Activated T-cell treated with anti-CD3 and anti-CD28 coated beads, Interleukin-2, amount 50 U/mL, for 72 hours (primary cell): ENCODE measurements at places on chromosomes 5 and 9.

- DNase-seq, result no peak
- H3K27ac ChIP-seq, result no peak overlapping the region
- no peaks in the 10 kb centered on the region for H3K36me3 ChIP-seq
- no peak overlapping the region for H3K4me3 ChIP-seq
- no peaks in the 10 kb centered on the region for H3K4me1 ChIP-seq
- no peaks in the 10 kb centered on the region for H3K27me3 ChIP-seq
These were observed 145.3 kb upstream of the RAPGEF1 start for GRCh38 chr9:131885144-131885609.

- no peaks in the 10 kb centered on the region for H3K27me3 ChIP-seq
- peak overlapping the region; percentile 79 for H3K4me3 ChIP-seq
- DNase-seq, result no peak
- peak overlapping the region; percentile 66 for H3K27ac ChIP-seq
- H3K36me3 ChIP-seq, result no peaks in the 10 kb centered on the region
These were observed 9.1 kb upstream of the MGAT1 start for GRCh38 chr5:180811623-180812124.

DNA sequence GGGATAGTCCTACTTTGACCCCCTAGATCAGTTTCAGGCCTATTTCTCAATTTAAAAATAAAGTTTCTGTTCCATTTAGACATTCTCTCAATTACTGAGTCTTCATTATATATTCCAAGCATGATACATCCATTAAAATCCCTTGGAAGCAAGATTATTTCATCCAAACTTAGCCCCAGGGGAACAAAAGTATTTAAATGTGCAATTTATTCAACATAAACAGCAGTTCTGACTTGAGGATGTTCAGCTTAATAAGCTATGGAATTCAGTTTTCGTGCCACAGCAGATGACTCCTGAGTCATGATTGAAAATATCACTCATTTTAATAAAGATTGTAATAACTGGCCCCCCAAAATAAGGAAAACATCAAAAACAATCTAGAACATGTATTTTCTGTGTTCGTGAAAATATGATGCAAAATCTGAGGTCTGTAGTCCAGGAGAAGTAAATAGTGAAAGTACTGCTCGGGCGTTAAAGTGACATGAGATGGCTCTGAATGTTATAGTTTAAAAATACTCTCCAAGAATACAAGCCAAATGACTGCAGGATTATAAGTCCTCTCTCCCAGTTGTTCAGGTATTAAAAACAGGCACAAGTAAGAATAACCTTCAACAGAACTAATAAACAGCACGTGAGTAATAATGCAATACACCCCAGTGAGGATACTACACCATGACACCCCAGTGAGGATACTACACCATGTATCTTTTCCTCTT lies 67.1 kb downstream of the RETREG1 start:
- DNase-seq, result no peak
- H3K4me3 ChIP-seq, result no peak overlapping the region
- H3K4me1 ChIP-seq, result peaks cover 30% of the 10 kb centered on the region
- no peaks in the 10 kb centered on the region for H3K36me3 ChIP-seq
- H3K27ac ChIP-seq, result no peak overlapping the region

- H3K36me3 ChIP-seq, result peaks cover 2% of the 10 kb centered on the region
- H3K27me3 ChIP-seq, result no peaks in the 10 kb centered on the region
- no peak for DNase-seq
- peaks cover under 1% of the 10 kb centered on the region for H3K4me1 ChIP-seq
These were observed 127.1 kb downstream of the DAB2IP start for GRCh38 chr9:121778252-121779225.

GRCh38 chr5:168800701-168801100 lies 221.5 kb upstream of the PANK3 start:
- H3K27ac ChIP-seq, result no peak overlapping the region
- no peak overlapping the region for H3K4me3 ChIP-seq
- DNase-seq, result no peak
- peaks cover 2% of the 10 kb centered on the region for H3K36me3 ChIP-seq
- peaks cover 65% of the 10 kb centered on the region for H3K4me1 ChIP-seq

GRCh38 chr9:106286249-106286648 lies 576.7 kb upstream of the ZNF462 start:
- no peaks in the 10 kb centered on the region for H3K4me1 ChIP-seq
- no peak overlapping the region for H3K4me3 ChIP-seq
- no peak for DNase-seq
- H3K27ac ChIP-seq, result no peak overlapping the region
- no peaks in the 10 kb centered on the region for H3K27me3 ChIP-seq

DNA sequence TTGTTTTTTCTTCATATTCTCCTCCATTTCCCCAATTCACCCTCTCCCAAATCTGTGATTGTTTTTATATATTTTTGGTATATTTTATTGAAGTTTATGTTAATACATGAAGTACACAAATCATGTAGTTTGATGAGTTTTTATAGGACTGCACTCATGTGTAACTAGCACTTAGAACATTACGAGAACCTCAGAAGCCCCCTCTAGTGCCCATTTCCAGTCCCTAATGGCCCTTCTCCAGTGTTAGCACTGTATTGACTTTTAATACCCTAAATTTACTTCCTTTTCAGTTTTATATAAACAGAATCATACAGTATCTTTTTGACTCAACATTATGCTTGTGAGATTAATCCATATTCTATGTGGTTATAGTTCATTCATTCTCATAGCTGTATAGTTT lies 18.5 kb upstream of the FKTN start:
- H3K27ac ChIP-seq, result no peak overlapping the region
- peaks cover 1% of the 10 kb centered on the region for H3K36me3 ChIP-seq
- peaks cover 7% of the 10 kb centered on the region for H3K27me3 ChIP-seq
- H3K4me3 ChIP-seq, result no peak overlapping the region
- H3K4me1 ChIP-seq, result peaks cover 31% of the 10 kb centered on the region

GRCh38 chr5:106656821-106657220 lies 1013.9 kb downstream of the EFNA5 start:
- no peak overlapping the region for H3K4me3 ChIP-seq
- no peak for DNase-seq
- H3K27me3 ChIP-seq, result no peaks in the 10 kb centered on the region
- no peaks in the 10 kb centered on the region for H3K4me1 ChIP-seq
- H3K27ac ChIP-seq, result no peak overlapping the region

- DNase-seq, result no peak
- H3K4me1 ChIP-seq, result peaks cover 59% of the 10 kb centered on the region
- no peaks in the 10 kb centered on the region for H3K27me3 ChIP-seq
- peak overlapping the region; percentile 69 for H3K4me3 ChIP-seq
These were observed 22.2 kb upstream of the ZBTB34 start for GRCh38 chr9:126838055-126838811.

DNA sequence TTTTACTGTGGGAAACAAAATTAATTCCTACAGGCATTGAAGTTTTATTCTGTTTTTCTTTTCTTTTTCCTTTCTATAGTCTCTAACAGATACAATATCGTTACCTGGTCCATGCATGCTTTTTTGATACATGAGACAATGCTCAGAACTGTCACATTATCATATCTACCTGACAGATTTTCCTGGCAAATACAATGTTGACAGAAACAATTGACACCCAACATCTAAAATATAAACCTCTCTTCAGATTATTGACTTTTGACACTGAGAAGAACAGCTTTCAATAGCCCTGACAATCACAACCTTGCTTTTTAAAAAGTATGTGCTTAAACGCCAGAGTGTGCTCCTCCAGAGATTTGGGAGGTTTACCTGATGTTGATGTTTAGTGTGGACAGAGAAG lies 2334.6 kb upstream of the WWC1 start:
- H3K27ac ChIP-seq, result no peak overlapping the region
- H3K4me1 ChIP-seq, result no peaks in the 10 kb centered on the region
- no peak overlapping the region for H3K4me3 ChIP-seq
- H3K36me3 ChIP-seq, result no peaks in the 10 kb centered on the region

- peaks cover 13% of the 10 kb centered on the region for H3K4me1 ChIP-seq
- H3K4me3 ChIP-seq, result no peak overlapping the region
- H3K27ac ChIP-seq, result no peak overlapping the region
- no peak for DNase-seq
- H3K27me3 ChIP-seq, result no peaks in the 10 kb centered on the region
- no peaks in the 10 kb centered on the region for H3K36me3 ChIP-seq
These were observed 55.9 kb upstream of the ANKRD55 start for GRCh38 chr5:56288873-56289601.

DNA sequence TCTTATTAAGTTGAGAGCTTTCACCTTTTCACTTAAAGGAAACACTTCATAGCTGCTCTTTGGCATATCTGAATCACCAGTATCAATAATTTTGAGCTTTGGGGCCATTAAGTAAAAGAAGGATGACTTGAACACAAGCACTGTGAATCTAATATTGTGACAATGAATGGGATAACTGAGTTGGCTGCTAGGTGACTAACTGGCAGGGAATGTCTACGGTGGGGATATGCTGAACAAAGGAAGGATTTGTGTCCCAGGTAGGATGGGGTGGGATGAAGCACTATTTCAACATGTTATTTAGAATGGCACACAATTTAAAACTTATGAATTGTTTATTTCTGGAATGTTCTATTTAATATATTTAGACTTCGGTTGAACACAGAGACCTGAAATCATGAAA lies 123.6 kb downstream of the TEX10 start:
- H3K4me1 ChIP-seq, result no peaks in the 10 kb centered on the region
- H3K4me3 ChIP-seq, result no peak overlapping the region
- H3K27ac ChIP-seq, result no peak overlapping the region
- DNase-seq, result no peak
- H3K36me3 ChIP-seq, result peaks cover 19% of the 10 kb centered on the region

GRCh38 chr9:27361492-27361891 lies 64.5 kb upstream of the EQTN start:
- H3K36me3 ChIP-seq, result no peaks in the 10 kb centered on the region
- H3K27me3 ChIP-seq, result no peaks in the 10 kb centered on the region
- H3K4me3 ChIP-seq, result no peak overlapping the region
- peaks cover 22% of the 10 kb centered on the region for H3K4me1 ChIP-seq
- DNase-seq, result no peak

DNA sequence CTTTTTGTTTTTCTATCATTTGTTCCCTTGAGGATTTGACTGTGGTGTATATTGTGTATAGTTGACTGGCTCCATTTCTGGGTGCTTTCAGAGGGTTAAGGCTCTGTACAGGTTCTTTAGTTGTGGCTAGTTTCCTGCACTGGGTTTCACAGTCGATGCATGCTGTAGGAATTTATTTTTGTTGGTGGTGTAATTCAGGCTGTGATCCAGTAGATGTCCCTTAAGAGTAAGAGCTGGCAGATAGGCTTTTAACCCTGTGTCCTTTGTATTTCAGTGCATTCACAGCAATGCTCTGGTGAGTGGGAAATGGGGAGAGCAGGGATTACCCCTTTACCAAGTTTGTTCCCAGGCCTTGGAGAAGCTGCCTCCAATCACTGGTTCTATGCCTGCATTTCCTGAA lies 112.9 kb downstream of the SPATA31D1 start:
- no peaks in the 10 kb centered on the region for H3K4me1 ChIP-seq
- H3K36me3 ChIP-seq, result no peaks in the 10 kb centered on the region
- H3K4me3 ChIP-seq, result no peak overlapping the region

DNA sequence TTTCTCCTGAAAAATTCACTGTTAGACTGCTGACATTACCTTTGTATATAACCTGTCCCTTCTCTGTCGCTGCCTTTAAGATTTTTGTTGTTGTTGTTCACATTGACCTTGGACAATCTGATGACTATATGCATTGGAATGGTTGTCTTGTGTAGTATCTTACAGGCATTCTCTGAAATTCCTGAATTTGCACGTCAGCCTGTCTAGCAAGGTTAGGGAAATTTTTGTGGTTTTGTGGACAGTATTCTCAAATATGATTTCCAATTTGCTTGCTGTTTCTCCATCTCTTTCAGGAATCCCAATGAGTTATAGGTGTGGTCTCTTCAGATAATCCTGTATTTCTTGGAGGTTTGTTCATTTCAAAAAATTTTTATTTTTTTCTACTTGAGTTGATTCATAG lies 140.8 kb downstream of the PRR16 start:
- H3K27ac ChIP-seq, result no peak overlapping the region
- H3K4me3 ChIP-seq, result no peak overlapping the region
- H3K36me3 ChIP-seq, result no peaks in the 10 kb centered on the region
- no peak for DNase-seq
- no peaks in the 10 kb centered on the region for H3K27me3 ChIP-seq

DNA sequence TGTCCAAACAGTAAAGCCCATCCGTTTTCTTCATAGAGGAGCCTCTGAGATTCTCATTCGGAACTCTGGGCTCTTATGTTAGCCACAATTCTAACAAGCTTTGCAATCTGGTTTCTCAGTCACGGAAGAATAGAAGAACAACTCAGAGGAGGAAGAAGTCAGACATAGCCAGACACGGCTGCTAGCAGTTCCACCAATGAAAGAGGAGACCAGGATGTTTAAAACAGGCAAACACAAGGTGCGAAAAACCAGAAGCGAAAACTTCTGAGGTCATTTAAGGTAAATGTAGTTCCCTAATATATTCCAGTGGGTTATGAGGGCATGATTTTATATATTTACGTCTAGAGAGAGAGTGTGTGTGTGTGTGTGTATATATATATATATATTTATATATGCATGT lies 34.1 kb upstream of the GDNF start:
- H3K36me3 ChIP-seq, result no peaks in the 10 kb centered on the region
- H3K27ac ChIP-seq, result no peak overlapping the region
- no peak for DNase-seq
- H3K4me1 ChIP-seq, result no peaks in the 10 kb centered on the region
- H3K27me3 ChIP-seq, result no peaks in the 10 kb centered on the region
- no peak overlapping the region for H3K4me3 ChIP-seq

DNA sequence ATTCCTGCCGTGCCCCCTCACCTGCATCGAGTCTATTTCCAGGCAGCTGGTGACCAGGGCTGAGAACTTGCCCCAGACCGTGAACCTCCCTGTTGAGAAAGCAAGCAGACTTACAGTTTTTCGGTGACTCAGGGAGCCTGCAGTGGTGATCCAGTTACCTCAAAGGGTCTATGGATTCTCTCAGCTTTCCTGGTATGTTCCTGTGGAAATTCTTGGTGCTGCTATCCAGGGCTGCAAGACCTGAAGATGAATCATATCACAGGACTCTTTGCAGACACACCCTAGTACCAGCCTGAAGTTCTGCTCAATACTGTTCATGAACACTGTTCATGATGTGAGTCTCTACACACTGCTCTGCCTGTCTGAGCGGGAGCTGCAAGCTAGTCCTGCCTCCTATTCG lies 154.7 kb downstream of the WDR70 start:
- H3K4me3 ChIP-seq, result no peak overlapping the region
- H3K27me3 ChIP-seq, result no peaks in the 10 kb centered on the region
- no peak for DNase-seq
- H3K4me1 ChIP-seq, result no peaks in the 10 kb centered on the region

GRCh38 chr5:126651013-126651577 lies 50.3 kb downstream of the PHAX start:
- no peak for DNase-seq
- H3K36me3 ChIP-seq, result peaks cover 2% of the 10 kb centered on the region
- no peaks in the 10 kb centered on the region for H3K4me1 ChIP-seq
- H3K27ac ChIP-seq, result no peak overlapping the region
- H3K27me3 ChIP-seq, result no peaks in the 10 kb centered on the region

DNA sequence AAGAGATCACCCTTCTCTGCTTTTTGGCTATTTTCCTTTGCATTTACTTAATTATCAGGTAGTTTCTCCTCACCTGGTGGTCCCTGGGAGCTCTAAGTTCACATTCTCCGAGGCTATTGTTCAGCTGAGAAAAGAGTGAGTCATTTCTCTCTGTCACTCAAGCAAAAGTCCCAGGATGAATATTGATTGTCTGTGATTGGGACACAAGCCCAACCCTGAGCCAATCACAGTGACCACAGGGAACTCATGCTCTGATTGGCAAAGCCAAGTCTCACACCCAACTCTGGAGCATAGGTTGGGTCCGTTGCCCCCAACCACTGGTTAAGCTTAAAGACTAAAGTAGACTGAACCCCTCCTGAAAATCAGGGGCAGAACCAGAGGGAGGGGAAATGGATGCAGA lies 27.8 kb upstream of the FAT2 start:
- no peak for DNase-seq
- no peaks in the 10 kb centered on the region for H3K36me3 ChIP-seq
- H3K4me3 ChIP-seq, result no peak overlapping the region
